ENCODE measurements at places on chromosomes 5 and 9.

DNA sequence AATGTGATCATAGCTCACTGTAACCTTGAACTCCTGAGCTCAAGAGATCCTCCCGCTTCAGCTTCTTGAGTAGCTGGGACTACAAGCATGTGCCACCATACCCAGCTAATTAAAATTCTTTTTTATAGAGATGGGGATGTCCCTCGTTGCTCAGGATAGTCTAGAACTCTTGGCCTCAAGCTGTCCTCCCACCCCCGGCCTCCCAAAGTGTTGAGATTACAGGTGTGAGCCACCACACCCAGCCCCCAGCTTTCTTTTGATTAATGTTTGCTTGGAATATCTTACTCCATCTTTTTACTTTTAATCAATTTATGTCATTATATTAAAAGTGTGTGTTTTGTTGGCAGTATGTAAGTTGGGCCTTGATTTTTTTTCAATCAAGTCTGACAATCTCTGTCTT lies 59.4 kb upstream of the EXOC3 start:
- no peak for DNase-seq

GRCh38 chr5:83026930-83027687 lies 50.1 kb downstream of the TMEM167A start:
- no peak for DNase-seq

DNA sequence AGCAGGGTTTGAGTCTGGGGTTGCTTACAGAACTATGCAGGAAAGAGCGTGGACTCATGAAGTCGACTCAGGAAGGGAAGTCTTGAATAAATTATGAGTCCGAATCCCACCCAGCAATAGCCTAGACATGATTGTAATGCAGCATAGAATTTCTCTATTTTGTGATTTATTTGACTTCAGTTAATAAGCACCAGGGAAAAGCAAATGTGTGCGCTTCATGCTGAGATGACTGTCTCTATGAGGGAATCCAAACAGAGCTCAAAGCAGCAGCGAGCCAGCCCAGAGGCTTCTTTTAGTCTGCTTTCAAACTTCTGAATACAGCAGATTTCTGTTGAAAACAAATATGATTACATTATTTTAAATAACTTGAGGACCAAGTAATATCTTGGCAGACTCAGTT lies 188.0 kb downstream of the SEMA6A start:
- no peak for DNase-seq

- no peak for DNase-seq
Observed at GRCh38 chr5:142025637-142026036, 12.8 kb upstream of the GNPDA1 start.

GRCh38 chr5:172509405-172509781 lies 55.1 kb upstream of the SH3PXD2B start:
- no peak for DNase-seq

DNA sequence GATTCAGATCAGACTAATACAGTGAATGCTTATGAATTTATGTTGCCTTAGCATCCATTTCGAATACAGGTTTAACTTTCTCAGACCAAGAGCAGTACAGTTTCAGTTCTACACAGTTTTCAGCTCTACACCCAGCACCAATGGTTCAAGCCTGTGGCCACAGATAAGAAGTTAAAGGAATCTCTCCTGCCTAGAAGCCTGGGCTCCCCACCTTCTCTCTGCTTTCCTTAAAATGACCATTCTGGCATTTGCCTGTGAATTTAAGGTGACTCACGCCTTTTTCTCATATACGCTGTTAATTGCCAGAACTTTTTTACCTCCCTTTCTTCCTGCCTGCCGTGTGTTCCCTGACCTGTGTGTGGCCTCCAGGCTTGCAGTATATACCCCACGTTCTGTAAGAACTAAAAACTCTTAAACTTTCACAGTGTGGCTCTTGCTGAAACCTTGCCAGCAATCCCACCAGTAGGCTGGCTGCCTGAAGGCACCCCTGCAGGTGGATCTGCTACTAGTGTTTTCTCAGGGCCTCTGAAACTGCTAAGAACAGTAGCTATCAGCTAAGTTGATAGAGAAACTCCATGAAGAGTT lies 692.8 kb upstream of the CDH18 start:
- no peak for DNase-seq

DNA sequence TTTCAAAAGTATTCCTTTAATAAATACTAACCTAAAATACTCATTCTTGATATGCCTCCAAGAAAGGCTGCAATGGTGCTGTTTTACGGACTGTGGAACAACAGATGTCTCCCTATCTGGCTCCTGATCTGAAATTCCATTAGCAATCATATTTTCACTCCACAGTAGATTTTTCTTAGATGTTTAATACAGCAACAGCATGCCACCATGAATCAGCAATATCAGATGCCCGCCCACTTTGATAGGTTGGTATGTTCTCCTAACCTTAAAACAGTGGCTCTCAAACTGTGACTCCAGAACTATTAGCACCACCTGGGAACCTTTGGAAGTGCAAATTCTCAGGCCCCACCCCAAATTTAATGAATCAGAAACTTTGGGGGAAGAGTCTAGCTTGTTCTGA lies 110.2 kb downstream of the MLLT3 start:
- no peak for DNase-seq

GRCh38 chr5:138985683-138986082 lies 110.5 kb upstream of the LRRTM2 start:
- no peak for DNase-seq

DNA sequence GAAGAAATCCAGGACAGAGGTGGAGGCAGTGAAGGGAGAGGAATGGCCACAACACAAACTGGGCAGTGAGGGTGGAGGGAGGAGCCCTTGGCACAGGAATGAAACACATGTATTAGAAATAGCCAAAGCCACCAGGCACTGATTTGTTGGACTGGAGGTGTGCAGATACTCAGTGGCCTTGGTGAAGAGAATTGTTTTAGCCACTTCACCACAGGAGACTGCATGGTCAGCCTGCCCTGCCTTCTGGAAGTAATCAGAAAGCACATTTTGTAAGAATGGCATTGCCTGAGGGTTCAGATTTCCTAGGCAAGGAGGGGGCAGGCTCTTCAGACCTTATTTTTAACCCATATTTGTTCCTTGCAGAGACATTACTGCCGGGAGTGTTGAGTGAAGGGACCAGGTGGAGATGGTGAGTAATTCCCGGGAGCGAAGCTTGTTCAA lies 2.2 kb downstream of the SGCD start:
- DNase-seq: no peak

DNA sequence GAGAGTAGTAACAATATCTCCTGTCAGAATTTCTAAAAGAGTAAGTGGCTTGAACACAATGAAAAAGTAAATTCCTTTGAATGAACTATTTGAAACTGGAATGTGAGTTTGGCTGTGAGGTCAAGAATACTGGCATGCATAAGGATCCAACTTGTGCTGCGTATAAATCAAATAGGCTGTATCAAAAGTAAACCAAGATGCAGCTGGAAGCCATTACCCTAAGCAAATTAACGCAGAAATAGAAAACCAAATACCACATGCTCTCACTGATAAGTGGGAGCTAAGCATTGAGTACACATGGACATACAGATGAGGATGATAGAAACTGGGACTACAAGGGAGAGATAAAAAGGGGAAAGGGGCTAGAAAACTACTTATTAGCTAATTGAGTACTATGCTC lies 24.0 kb upstream of the SRFBP1 start:
- no peak for DNase-seq

- no peak for DNase-seq
Observed at GRCh38 chr5:124704594-124705284, 41.7 kb downstream of the ZNF608 start.

Measured in HEK293T (cell line).